ENCODE measurements at places on chromosomes 3 and 15.

- DNase-seq = no peak
Measured at GRCh38 chr15:86278586-86278985, 198.9 kb downstream of the AGBL1 start.

GRCh38 chr3:185830018-185830797, 5.4 kb upstream of the IGF2BP2 start:
- DNase-seq = no peak

DNA sequence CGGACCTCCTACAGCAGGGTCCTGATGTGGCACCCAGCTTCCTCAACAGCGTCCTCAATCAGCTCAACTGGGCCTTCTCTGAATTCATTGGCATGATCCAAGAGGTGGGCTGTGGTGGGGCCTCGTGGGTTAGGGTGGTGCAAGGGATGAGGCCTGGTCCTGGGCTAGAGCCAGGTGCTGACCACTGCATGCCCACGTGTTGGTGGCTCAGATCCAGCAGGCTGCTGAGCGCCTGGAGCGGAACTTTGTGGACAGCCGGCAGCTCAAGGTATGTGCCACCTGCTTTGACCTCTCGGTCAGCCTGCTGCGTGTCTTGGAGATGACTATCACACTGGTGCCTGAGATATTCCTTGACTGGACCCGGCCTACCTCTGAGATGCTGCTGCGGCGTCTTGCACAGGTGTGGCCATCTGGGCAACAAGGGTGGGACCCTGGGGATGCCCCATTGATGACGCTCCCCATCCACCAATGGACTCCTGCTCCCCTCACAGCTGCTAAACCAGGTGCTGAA, 3.8 kb downstream of the AMIGO3 start:
- no peak for DNase-seq

GRCh38 chr3:123122525-123123315, 55.9 kb downstream of the PDIA5 start:
- DNase-seq = no peak

DNA sequence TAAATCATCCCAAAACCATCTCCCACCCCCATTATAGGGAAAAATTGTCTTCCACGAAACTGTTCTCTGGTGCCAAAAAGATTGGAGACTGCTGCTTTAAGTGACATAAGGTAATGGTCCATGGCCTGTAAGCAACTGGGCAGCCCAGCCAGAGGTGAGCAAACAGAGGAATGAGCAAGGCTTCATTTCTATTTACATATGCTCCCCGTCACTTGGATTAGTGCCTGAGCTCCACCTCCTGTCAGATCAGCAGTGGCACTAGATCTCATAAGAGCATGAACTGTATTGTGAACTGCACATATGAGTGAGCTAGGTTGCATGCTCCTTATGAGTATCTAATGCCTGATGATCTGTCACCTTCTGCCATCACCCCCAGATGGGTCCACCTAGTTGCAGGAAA, 1159.8 kb upstream of the ALCAM start:
- no peak for DNase-seq

GRCh38 chr15:66251065-66251789, 2.3 kb downstream of the MEGF11 start:
- no peak for DNase-seq

DNA sequence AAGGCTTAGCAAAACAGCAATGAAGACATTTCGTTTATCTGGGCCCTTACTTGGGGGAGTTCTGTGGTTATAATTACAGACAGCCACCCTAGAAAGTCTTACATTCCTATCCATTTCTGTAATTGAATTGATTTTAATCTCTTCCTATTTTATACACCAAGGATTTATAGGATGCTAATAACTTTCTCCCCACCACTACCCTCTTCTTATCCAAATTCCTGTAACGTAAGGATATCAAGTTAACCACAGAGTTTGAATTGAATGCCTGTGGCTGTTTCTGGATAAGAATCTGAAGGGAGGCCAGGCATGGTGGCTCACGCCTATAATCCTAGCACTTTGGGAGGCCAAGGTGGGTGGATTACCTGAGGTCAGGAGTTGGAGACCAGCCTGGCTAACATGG, 78.6 kb downstream of the MLH1 start:
- no peak for DNase-seq

GRCh38 chr3:72340476-72341379, 507.5 kb downstream of the SHQ1 start:
- DNase-seq = no peak

DNA sequence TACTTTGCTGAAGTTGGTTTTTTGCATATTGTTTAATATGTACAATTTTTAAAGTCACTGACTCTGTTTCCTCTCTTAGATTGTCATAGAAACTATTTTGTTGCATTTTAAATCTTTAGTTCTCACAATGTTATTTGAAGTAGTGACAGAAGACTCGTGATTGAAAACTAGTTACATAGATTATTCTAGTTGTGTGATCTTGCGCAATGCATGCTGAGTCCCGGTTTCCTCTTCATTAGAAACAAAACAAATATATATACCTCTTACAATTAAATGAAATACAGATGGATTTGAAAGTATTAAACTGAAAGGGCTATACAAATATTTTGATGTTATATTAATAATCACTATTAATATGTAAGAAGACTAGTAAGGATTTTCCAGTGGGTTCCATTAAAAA, 333.0 kb downstream of the LPP start:
- DNase-seq = no peak

DNA sequence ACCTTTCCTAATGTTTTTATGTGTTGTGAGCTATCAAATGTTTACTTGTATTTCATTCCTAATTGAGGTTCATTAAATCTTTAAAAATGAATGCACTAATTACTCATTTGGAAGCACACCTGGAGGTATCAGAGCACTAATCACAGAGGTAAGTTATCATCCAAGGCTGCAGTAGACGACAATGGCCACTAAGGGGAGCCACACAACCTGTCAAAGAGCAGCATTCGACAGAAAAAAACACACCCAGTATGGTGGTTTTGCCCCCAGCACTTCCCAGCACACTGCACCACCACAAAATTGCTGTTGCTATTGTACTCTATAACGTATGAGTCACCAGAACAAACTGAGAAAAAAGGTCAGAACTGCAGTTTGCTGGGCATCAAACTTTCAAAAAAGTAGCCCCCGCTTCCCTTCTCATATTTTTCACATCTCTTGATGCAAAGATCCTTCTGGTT, 205.9 kb upstream of the IGF1R start:
- DNase-seq = peak; percentile 90

DNA sequence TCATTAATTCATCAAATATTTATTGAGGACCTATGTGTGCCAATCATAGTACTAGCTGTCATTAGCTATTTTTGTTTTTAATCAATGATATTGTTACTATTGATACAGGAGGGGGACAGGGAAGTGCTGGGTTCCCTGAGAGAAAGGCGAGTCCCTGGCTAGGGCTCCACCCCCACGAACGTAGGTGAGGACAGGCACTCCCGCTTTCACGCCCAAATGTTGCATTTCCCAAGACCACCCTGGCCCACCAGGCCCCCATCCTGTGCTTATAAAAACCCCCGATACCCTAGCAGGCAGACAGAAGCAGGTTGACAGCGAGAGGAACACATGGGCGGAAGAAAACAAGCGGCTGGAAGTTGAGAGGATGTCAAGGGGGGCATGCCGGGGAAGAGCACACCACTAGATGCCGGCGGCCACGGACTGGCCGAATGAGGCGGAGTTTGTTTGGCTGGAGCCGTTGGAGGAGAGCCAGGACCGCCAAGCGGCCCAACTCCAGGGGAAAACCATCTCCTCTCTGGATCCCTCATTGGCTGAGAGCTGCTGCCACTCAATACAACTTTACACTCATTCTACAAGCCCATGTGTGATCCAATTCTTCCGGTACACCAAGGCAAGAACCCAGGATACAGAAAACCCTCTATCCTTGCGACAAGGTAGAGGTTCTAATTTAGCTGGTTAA, 798.7 kb upstream of the SEMA6D start:
- no peak for DNase-seq

GRCh38 chr15:83991163-83991562, 244.4 kb upstream of the GOLGA6L4 start:
- DNase-seq = no peak

DNA sequence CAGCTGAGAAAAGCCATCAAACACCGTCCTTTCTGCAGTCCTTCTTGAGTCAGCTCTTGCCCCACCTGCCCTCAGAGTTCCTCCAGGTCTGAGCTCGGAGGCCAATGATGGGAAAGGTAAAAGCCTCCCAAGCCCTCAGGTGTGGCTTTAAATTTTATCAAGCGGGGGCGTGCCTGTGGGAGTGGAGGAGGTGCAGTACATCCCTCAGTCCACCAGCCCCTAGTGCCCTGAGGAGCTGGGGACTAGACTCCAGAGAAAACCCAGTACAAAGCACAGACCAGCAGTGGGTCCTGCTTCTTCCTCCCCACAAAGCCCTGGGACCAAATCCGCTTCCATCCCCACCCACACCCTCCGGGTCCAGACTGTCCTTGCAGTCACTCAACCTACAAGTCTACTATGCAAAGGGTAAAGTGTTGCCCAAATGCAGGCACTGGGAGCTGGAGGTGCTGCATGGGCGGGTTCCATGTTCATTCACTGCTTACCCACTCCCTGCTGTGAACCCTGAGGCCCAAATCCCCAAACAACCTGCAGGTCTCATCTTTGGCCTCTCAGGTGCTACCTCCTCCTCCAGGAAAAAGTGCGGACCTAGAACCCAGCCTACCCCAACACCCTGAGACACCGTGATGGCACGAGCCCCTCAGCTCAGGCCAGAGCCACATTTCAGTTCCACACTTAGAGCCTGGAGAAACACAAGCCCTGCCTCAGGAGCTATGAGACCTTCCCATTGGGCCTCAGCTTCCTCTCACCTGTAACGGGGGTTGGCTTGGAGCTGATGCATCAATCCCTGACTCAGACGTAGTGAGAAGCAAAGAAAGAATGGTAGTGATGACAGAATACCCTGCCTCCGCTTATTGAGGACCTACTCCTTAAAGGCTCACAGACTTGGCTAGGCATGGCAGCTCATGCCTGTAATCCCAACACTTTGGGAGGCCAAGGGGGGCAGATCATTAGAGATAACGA, 2.4 kb downstream of the PFKFB4 start:
- no peak for DNase-seq

- DNase-seq = no peak
Measured at GRCh38 chr3:69542089-69542804, 156.4 kb upstream of the FRMD4B start.

DNA sequence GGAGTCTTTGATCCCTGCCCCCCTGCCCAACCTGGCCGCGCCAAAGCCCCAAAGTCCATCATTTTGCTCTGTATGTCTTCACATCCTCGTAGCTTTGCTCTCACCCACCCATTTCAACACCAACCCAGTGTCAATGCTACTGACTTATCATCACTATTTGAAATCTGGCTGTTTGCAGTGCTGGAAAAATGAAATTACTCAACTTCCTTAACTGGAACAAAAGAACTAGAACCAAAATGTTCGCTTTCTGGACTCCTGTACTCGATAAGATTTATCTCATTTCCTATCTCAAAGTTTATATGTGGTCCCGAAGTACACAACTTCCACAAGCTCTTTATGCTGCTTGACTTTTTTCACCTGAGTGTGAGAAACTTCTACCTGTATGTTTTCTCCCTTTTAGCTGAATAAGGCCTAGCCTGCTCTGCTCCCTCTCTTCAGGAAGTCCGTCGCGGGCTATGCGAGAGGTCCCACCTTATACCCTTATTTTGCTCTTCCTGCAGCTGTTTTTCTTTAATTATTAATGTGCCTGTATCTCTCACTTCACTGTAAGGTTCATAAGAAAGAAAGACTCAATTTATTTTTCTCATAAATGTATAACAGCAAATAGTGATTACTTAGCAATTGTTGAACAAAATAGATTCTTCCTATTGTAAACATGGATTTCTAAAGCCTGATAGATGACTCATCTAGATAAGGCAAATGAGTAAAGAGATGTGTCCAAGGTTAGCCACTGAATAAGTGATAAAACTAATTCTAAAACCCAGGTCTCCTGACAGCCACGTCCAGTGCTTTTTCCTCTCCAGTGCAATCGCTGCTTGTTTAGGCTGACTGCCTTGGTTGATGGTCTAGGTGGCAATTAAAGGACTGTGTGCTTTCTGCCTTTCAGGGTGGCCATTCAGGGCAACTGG, 464.1 kb upstream of the TPRG1 start:
- no peak for DNase-seq

GRCh38 chr3:42549131-42549530, 32.6 kb downstream of the SEC22C start:
- DNase-seq = no peak

- no peak for DNase-seq
Measured at GRCh38 chr3:195666-196065, 897 bp upstream of the CHL1 start.

- no peak for DNase-seq
Measured at GRCh38 chr15:58409861-58410260, 21.9 kb upstream of the LIPC start.

GRCh38 chr3:3923619-3924018, 124.4 kb downstream of the LRRN1 start:
- DNase-seq = no peak

DNA sequence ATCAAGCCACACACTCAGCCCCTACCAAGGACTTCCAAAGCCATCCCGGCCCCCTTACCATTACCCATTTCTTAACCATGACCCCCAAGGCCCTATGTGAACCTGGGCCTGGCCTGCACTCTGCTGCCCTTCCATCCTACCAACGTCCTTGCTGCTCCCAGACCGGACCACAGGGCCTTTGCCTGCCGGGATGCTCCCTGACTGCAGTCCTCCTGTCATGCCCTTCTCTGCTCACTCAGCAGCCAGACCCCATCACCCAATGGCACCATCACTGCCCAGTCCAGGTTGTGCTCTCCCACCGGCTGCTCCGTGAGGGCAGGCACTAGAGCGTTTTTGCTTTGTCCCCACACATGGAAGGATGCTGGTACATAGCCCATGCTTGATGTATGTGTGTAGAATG, 73.7 kb downstream of the OCA2 start:
- DNase-seq = no peak

- DNase-seq = no peak
Measured at GRCh38 chr3:60931452-60931851, 319.8 kb downstream of the FHIT start.

DNA sequence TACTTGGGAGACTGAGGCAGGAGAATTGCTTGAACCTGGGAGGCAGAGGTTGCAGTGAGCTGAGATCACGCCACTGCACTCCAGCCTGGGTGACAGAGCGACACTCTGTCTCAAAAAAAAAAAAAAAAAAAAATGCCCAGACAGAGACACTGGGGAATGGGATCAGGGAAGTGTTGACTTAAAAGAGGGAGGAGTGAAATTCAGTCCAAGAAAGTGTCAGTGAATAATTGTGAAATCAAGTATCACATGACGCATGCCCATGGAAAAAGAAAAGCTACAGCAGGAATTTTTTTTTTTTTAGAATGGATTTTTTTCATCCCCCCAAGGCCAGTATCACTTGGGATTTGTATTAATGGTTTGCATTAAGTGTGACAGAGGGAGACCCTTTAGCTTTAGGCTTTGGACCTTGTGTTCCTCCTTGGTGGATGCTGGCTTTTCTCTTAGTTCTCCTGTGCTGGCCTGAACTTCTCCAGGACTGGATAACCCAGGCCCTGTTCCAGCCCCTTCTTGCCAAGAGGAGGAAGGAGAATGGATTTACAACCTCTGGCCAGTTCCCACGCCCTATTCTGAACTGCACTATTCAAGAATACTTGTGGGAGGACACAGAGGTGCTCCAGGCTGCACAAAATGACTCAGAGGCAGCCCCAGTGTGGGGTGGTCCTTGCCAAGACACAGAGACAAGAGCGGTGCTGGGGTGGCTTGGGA, 36.7 kb upstream of the ZNF774 start:
- peak; percentile 47 for DNase-seq
